ENCODE measurements at places on chromosomes 1 and 21.

DNA sequence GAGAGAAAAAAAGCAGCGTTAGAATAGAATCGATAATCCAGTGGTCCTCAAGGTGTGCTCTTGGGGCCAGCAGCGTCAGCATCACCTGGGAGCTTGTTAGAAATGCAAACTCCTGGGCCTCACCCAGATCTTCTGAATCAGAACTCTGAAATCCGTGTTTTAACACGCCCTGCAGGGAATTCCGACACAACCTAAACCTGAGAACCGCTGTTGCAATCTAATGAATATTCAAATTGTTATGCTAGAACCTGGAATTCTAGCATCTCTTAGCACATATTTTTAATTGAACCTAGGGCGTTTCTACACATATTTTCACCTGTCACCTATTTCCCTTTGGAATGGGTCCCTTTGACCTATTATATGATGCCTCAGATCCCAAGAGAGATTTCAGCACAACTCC, 175.7 kb downstream of the PSMG1 start:
- DNase-seq = no peak

DNA sequence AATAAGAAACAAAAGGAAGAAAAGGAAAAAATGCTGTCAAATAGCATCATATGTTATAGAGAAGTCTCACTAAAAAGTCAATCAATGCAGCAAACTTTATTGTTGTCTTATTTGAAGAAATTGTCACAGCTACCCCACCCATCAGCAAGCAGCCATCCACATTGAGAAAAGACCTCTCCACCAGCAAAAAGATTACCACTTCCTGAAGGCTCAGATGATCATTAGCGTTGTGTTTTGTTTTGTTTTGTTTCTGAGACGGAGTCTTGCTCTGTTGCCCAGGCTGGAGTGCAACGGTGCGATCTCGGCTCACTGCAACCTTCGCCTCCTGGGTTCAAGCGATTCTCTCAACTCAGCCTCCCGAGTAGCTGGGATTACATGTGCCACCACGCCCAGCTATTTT, 29.0 kb downstream of the ATP2B4 start:
- no peak for DNase-seq

DNA sequence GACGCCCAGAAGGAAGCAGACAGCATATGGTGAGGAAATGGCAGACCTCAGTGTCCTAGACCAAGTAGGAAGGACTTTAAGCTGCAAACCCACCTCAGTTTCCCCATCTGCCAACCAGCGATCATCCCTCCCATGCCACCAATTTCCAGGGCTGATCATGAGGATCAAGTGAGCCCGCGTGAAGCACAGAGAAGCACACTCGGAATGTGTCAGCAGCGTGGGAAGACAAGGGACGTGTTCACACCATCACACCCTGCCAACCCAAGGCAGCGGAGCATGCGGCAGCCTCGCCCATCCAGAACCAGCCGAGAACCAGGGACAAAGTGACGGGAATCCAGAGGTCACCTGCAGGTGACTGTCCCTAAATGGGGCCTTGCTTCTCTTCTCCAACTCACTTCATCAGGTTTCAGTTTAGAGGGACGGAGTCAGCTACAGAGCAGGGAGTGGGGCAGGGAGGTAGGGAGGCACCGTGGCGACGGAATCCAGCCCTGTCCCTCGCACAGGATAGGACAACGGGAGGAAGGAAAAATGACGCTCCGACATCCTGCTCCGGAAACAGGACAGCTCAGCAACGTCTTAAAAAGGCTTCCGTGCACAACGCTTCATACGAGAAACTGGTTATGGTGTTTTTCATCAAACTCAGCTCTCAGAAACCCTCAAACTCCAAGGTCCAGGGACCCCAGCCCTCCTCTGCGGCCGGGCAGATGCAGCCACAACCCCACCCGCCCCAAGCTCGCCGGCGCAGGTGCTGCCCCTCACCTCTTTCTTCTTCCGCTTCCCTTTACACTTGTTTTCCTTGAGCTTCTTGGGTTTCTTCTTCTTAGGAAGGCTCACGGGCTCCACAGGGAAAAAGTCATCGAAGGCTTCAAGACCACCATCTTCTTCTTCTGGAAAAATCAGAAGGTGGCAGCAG, 12.5 kb downstream of the CHD5 start:
- no peak for DNase-seq

DNA sequence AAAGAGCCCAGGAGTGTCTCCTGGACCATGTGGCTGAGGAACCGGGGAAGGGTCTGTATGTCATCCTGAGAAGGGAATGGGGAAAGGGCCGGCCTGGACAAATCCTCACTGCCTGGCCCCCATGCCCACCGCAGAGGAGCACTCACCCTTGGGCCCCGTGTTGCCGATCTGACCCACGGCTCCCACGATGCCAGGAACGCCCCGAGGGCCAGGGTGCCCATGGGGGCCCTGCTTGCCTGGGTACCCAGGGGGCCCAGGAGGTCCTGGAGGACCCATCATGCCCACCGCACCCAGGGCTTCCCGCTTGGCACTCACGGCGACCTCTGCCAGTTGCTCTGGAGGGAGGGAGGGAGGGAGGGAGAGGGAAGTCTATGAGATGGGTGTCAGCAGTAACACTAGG, 14.6 kb downstream of the COL9A2 start:
- no peak for DNase-seq
